ENCODE measurements at places on chromosomes 5 and 9.

DNA sequence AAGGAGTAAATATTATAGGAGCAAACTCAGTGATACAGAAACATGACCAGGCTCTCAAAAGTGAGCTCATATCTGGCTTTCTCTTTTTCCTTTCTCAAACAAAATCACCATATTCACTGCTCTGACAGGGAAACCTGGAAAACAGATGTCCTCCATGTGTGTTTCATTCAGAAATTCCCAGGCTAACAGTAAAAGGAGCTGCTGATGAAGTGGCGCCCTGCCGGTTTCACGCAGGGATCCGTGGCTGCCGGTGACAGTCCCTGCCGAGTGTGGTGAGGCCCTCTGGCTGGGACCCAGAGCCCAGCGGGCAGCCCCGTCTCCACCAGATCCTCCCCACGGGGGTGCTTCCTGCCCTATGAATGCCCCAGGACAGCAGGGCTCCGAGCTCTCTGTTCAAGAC, 208.1 kb downstream of the GNA14 start:
- DNase-seq = no peak

DNA sequence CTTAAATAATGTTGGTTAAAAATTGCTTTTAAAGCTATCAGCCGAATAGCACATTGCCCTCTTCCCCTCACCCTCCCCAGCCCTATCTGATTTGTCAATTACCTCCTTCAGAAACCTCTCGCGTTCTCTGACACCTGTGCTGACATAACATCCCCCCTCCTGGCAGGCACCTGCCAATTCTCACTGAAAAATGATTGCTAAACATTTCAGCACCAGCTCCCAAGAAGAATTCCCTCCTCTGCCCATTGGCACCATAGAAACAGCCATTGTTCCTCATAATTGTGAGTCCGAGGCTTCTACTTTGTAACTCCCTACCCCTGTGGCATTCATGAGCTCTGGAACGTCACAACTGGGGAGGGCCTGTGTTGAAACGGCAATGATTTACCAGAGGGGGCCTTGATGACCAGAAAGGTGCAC, 20.2 kb downstream of the CDH6 start:
- DNase-seq = no peak

DNA sequence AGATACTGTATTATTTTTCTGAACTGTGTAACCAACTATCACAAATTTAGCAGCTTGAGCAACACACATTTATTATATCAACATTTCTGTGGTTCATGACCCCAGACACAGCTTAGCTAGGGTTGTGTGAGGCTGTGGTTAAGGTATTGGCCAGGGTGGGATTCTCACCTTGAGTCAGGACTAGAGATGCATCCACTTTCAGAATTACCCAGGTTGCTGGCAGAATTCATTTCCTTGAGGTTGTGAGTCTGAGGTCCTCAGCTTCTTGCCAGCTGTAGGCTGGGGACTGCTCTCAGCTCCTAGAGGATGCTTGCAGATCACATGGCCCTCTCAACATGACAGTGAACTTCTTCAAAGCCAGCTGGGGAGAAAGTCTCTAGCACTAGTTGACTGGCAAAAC, 122.5 kb upstream of the RASGRF2 start:
- no peak for DNase-seq

GRCh38 chr9:137813167-137813566, 64.4 kb upstream of the CACNA1B start:
- DNase-seq = no peak

DNA sequence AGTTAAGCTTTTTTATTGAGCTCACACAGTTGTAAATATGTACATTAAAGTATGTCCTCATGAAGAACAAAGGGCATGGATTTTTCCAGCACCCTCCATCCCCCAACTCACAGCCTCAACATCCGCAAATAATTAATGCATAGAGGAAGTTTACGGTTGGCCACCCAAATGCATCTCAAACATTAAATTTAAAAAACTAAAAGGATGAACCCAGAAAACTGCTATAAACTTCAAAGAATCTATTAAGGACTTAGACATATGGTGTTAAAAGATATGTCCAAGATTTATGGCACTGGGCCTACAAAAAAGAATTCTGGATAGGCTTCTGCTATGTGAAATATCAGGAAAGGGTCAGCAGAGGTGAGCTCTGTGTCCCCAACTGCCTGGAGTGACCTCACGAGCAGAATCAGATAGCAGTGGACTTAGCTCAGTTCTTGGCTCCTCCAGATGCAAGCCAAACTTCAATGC, 54.0 kb upstream of the TNC start:
- no peak for DNase-seq

DNA sequence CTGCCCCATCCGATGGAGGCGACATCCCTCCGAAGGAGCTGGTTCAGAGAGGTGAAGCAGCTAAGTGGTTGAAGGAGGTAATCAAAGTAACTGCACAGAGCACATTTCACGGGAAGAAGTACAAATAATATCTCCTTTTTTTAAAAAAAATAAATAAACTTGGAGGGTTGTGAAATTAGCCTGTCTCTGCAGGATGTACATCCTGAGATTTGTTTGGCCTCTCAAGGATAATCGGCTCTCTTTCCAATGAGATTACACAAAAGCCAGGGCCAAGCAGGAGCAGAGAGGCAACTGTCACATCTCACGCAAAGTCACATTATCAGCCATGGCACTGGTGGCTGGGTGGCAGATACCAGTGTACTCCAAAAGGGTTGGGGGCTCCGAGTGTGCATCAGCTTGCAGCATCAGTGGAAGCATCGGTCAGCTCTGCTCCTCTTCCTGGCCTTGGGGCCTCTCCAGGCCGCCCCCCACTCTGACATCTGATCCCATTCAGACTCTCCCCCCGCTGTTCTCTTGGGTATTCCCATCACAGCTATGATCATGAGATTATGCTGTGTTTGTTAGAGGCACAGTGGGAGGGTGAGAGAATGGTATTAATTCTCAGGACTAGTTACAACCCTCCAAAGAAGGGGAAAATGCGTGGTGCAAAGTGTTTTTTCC, 109.9 kb downstream of the UGCG start:
- no peak for DNase-seq

DNA sequence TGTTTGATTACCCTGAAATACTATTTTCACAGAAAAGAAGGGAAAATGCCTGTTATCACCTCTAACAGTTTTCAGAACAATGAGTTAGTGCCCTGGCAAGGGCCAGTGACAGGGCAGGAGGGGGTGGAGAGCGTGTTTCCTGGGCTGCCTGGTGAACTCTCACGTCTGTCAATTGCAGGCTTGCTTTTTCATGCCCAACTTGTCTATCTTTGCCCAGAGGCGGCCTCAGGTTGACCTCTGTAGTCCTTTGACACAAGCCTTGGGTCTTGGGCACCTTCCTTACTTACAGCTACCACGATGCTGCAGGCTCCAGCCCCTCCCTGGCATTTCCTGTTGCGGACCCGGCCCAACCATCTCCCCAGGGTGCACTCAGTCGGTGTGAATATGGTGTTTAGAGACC, 2.2 kb upstream of the CEL start:
- DNase-seq = no peak

DNA sequence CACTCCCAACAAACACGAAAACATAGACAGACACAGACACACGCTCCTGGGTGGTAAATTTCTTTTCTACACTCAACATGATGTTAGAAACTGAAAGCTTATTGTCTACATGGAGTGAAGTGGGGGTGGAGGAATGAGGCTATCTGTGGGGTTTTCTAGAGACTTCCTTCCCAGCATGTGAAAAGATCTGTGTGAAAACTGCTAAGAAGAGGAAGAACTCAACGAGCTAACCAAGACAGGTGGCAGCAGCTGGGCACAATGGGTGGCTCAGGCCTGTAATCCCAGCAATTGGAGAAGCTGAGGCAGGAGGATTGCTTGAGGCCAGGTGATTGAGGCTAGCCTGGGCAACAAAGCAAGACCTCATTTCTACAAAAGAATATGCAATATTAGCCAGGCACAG, 7.6 kb downstream of the FYB1 start:
- DNase-seq = no peak

DNA sequence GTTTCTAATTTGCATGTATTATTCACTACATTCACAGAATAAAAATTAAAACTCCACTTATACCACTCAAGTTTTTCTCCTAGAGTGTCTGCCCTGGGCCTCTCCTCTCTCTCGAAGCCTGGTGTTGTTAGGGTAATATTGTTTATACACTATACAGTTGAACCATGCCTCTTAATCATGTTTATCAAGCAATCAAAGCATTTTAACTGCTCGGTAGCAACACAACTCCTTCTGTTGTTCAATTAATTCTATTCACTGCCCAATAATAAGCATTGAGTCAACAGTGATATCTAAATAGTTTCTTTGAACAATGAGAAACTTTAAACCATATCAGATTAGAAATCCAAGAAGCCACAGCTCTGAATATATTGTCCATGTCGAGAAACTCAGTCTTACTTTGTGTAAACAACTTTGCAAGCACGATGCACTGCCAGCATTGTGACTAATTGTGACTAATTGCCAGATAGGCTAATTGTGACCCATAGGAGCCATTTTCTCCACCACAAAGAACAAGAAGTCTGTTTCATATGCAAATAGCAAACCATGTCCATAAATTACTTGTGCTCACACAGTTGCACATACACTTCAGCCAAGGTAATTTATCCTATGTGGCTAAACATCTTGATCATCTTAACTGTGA, at the start of gene DNAH5:
Gene DNAH5, minus strand, starts transcription at position 129 of the 640 bp plus-strand sequence. CDS start 250 bp downstream, outside the sequence.
- no peak for DNase-seq

GRCh38 chr5:180216646-180217171, 7.7 kb upstream of the RASGEF1C start:
- no peak for DNase-seq

DNA sequence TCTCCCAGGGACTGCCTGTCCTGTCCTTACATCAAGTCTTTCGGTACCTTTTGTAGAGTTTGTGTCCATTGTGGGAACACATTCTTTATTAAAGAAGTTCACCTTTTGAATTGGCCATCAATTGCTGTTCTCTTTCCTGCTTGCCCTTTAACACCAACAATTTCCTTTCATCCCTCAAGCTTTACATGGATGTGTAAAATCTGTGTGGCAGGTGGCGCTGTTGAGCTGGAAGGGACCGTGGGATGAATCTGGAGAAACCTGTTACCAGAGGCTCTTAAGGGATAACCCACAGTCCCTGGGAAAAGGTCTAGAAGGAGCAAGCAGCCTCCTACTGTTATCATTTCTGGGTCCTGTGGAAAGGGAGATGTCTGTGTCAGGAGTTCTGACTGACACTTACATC, 7.9 kb upstream of the ZFP62 start:
- DNase-seq = peak; percentile 79

DNA sequence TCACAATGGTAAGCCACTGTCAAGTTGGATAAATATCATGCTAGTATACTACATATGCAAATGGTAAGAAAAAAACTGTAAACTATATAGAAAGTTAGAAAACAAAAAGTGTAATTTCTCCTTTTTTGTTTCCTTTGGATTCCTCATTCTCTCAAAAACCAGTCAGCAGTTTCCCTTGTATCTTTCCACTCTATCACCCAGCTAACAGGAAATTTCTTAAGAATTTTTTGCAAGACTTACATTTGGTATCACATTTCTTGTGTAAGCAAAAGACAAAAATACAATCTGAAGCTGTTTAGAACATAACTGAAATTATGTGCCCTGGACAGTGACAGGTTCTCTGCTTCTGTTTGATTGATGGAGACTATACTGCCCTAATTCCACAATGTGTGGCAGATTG, 25.2 kb upstream of the MSH3 start:
- no peak for DNase-seq

DNA sequence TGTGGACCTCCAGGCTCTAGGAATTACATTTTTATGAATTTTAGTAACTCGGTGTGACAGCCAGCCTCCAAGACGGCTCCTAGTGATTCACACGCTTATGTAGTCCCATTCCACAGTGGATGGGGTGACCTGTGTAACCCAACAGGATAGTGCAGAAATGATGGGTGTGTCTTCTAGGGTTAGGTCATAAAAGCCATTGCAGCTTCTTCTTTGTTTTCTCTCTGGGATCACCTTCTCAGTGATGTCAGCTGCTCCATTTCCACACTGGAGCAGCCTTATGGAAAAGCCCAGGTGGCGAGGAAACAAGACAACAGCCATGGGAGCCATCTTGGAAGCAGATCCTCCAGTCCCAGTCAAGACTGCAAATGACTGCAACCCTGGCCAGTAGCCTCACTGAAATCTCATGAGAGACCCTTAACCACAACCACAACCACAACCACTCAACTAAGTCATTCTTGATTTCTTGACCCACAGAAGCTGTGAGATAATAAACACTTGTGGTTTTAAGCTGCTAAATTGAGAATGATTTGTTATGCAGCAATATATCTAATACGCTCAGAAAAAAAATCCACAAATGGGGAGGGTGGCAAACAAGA, 5.1 kb upstream of the GNPDA1 start:
- no peak for DNase-seq

- no peak for DNase-seq
These were observed 300.7 kb downstream of the KDM4C start for GRCh38 chr9:7058473-7058872.

DNA sequence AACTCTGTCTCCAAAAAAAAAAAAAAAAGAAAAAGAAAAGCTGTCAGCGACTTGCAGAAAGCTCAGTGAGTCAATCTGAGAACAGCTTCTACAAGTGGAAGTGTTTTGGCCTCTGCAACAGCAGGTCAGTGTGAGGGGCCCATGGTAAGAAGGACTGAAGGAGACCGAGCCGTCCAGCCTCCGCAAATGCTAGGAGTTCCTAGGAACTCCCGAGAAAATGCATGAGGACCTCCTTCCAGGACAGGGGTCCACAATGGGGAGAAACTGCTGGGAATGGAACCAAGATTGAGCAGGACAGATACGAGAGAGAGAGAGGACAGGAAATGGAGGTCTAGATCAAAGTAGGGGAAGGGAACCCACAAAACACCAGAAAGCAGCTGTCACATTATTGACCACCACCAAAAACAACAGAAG, 180.5 kb downstream of the CRB2 start:
- DNase-seq = no peak

- DNase-seq = no peak
These were observed 301.6 kb downstream of the NR2F1-AS1 start for GRCh38 chr5:93279296-93279963.

GRCh38 chr9:105151686-105151995, 92.8 kb upstream of the SLC44A1 start:
- no peak for DNase-seq

- DNase-seq = no peak
These were observed 87.5 kb upstream of the RANBP3L start for GRCh38 chr5:36389245-36389644.

Data from endothelial cell of umbilical vein (primary cell).